ENCODE measurements at places on chromosomes 5 and 9. TPM values are rescaled to one million over a fixed set of nuclear protein-coding genes. Genes with fewer than 3 reads are reported as not detected.

The EPB41L4B gene
- not detected for total RNA-seq

- no peaks in the 10 kb centered on the region for H3K27me3 ChIP-seq
- H3K4me1 ChIP-seq: no peaks in the 10 kb centered on the region
- no peak for DNase-seq
- no peak overlapping the region for H3K4me3 ChIP-seq
Measured at GRCh38 chr9:126939821-126940221, 25.2 kb downstream of the RALGPS1 start.

The PCAT7 gene
- total RNA-seq: not detected

DNA sequence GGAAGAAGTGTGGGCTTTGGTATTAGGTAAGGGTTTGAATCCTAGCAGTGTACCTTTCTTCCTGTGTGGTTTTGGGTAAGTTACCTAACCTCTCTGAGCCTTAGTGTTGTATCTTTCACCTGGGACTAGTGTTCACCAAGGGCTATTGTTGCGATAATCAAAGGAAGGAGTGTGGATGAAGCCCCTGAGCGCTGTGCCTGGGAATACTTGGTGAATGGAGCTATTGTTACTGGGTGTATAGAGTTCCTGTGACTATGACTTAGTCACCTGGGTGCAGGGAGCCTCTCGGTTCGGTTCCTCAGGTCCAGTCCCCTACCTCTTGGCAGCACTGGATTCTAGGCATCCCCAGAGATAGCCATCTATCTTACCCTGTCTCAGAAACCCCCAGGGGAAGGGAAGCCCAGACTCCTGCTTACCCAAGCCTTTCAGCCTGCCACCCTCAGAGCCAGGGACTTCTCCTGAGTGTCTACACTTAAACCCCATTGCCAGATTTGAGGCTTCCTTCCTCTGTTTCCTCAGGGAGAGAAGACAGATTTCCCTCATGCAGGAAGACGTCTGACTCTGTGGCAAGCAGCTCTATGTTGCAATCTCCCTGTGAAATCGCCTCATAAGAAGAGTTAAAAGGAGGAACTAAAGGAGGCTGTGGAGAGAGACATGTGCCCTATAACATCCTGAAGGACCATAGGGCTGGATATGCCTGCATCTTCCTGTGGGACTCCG lies 181.0 kb upstream of the PITX1 start:
- H3K36me3 ChIP-seq: no peaks in the 10 kb centered on the region
- no peak overlapping the region for H3K27ac ChIP-seq
- no peaks in the 10 kb centered on the region for H3K27me3 ChIP-seq
- peaks cover 33% of the 10 kb centered on the region for H3K4me1 ChIP-seq
- no peak for DNase-seq

The JAKMIP2 gene
- 58.7 TPM for total RNA-seq

The MARCOL gene
- total RNA-seq: not detected

The FOXD1 gene
- total RNA-seq: 0.54 TPM

DNA sequence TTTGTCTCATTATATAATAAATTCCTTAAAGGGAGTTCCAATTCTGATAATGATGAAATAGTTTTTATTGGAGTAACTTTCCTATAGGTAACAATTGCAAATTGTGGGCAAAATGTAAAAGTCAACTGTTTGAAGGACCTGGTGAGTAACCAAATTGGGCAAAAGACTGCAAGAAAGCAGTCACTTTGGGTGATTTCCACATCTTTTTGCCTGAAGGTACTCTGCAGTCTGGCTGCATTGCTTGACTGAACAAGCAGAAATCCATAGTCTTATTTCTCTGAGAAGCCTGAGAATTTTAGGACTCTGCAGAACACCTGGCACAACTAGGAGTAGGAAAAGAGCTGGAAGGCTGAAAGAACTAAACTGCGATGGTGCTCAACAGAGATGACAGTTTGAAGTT lies 114.9 kb downstream of the HOMER1 start:
- no peaks in the 10 kb centered on the region for H3K36me3 ChIP-seq
- no peaks in the 10 kb centered on the region for H3K27me3 ChIP-seq
- H3K4me1 ChIP-seq: no peaks in the 10 kb centered on the region
- no peak overlapping the region for H3K27ac ChIP-seq

The ANKRD18A gene
- total RNA-seq: not detected

All from Karpas-422 (cell line).